ENCODE measurements at places on chromosomes 1 and 21.

DNA sequence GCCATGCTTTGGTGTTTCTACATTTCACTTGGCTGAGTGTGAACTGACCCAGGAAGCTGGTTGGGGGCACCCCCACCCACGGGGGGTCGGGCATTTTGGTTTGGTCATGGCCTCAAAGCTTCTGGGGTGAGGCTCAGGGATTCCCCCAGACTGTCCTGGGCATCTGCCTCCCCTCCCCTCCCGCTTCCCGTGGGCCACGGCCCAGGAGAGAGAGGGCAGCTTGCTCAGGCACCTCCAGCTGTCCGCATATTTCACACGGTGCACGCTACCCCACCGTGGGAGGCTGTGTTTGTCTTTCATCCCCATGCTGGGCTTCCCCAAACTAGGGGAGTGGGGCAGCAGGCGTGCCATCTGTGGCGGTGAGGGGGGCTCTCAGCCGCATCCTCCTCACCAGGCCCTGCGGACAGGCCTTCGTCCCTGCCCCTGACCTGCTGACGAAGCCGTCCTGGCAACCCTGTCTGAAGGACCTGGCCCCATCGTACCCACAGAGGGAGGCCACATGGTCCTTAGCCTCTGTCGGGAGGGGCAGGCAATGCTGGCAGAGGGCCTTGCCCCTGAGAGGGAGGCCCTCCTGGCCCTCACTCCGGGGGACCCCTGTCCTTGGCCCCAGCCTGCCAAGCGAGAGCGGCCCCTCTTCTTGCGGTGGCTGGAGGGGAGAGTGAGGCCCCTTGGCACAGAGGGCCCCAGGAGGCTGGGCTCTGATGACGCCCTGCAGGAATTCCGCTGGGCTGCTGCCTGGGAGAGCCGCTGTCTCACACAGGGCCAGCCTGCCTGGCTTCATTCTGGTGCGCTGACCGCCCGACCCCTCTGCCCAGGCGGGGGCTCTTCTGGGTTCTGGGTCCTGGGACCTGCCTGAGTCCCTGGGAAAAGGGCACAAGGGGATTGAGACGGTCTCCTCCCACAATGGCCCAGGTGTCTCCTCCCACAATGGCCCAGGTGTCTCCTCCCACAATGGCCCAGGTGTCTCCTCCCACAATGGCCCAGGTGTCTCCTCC lies 22.1 kb downstream of the TP73 start:
- peak; percentile 79 for DNase-seq

GRCh38 chr1:156706657-156707416 lies 1.5 kb upstream of the CRABP2 start:
- peak; percentile 32 for DNase-seq

DNA sequence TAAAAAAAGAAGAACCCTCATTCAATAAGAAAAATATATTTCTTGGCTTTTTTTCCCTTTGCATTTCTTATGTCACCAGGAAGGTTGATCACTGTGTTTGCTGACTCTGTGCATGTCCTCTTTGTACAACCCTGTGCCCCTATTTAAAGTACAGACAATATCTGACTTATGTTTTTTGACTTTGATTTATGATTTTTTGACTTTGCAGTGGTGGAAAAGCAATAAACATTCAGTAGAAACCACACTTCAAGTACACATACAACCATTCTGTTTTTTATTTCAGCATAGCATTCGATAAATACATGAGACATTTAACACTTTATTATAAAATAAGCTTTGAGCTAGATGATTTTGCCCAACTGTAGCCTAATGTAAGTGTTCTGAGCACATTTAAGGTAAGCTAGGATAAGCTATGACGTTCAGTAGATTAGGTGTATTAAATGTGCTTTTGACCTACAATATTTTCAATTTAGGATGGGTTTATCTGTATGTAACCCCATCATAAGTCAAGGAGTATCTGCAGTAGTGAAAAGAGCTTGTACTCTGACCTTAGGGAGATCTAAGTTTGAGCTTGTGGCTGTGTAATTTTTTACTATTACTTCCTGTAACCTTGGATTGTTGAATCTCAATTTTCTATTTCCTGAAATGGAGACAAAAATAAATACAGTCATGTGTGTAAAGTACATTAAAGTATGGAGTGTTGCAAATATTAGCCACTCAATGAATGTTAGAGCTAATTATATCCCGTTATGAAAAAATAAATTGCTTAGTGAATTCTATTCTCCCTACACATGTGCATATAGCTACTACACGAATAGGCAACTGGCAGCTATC lies 1.2 kb downstream of the RNASEL start:
- no peak for DNase-seq

- peak; percentile 46 for DNase-seq
Observed at GRCh38 chr1:1891349-1892078, 627 bp upstream of the GNB1 start.

GRCh38 chr1:153597206-153597605 lies 15.7 kb downstream of the S100A16 start:
- DNase-seq, result no peak

GRCh38 chr1:92085727-92086126 lies 5.6 kb downstream of the BTBD8 start:
- DNase-seq, result no peak

DNA sequence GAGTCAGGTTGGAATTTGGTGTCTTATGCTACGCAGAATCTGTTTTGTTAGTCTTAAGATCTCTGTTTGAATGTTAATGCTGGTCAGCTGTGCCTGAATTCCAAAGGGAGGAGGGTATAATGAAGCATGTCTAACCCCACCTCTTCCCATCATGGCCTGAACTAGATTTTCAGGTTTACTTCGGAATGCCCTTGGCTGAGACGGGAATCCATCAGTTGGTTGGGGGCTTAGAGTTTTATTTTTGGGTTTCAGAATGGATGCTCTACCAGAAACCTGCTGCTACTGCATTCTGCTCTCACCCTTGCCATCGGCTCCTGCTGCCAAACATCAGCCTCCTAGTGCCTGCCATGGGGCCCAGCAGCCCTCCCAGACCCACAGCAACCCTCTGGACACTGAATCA lies 24.1 kb upstream of the ETV3 start:
- no peak for DNase-seq

- DNase-seq, result no peak
Observed at GRCh38 chr1:151401125-151401788, 1.9 kb downstream of the PSMB4 start.

DNA sequence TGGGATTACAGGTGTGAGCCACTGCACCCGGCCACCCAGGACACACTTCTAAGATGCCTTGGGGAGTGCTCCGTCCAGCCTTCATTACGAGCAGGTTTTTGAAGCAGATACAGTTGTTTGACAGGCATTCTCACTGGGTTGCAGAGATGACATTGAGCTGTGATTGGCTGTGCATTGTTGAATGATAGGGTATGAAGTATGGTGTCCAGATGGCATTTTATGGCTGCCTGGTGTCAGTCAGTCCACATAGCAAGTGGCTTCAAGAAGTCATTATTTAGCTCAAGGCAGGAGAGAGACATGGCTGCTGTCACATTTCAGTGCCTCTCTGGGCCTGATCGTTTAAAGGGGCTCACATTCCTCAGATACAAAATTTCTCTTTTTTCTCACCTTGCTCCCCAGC lies 14.8 kb upstream of the PADI2 start:
- DNase-seq, result peak; percentile 70

DNA sequence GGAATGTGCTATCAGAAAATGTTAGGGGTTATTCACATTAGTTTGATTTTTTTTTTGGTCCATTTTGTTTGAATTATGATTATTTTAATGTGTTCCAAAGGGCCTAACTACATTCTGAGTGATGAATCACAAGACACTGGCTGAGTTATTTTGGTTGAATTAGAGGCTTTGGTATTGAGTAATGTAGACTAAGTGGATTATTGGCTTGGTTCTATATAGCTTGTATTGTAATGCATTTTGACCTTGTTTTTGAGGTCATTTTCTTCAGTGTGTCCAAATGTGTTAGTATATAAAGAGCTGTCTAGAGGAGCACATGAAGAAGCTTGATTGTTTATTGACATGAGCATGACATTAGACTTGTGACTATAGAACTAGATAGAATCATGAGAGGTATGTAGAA lies 3.4 kb downstream of the ZNF326 start:
- peak; percentile 3 for DNase-seq

DNA sequence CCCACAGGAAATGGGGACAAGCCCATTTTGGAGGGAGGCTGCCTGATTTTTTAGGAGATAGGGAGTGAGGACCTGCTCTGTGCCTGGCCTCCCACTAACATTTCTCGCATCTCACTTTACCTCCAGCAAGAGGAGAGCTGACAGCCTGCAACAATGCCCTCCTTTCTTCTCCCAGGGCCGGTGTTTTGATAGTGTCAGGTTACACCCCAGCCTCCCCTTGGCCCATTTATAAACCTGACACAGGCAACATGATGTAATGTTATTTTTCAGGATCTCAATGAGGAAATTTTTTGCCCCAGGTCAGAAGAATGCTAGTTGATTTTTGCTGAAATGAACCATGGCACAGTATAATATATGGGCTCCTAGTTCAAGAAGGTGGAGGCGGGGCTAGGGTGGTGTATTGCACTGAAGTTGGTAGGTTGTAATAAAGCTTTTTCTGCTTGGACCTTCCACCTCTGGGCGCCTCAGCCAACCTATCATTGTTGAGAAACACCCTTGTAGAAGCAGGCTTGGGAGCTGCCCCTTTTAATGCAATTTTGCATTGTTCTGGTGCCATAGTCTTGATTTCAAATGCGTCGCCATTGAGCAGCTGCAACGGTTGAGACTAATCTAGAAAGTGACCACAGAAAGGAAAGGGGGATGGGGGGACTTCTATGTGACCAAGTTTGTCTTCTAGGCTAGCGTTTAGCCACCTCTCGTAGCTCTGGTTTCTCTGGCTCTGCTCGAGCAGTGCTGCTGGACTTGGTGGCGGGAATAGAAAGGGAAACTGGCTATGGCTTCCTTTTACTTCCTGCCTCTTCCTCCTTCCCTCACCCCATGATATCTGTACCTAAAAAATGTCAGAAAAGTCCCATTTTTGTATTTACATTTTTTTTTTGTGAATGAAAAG lies 53.0 kb downstream of the PBX1 start:
- DNase-seq, result peak; percentile 98

GRCh38 chr1:111442457-111442856 lies 6.6 kb downstream of the WDR77 start:
- no peak for DNase-seq

- no peak for DNase-seq
Observed at GRCh38 chr1:91913018-91913417, 27.1 kb upstream of the TGFBR3 start.

- no peak for DNase-seq
Observed at GRCh38 chr1:12172042-12172851, 5.5 kb downstream of the TNFRSF1B start.

- no peak for DNase-seq
Observed at GRCh38 chr1:18921516-18922251, 19.3 kb upstream of the ALDH4A1 start.

GRCh38 chr1:174990382-174990999 lies 9.3 kb upstream of the CACYBP start:
- no peak for DNase-seq

DNA sequence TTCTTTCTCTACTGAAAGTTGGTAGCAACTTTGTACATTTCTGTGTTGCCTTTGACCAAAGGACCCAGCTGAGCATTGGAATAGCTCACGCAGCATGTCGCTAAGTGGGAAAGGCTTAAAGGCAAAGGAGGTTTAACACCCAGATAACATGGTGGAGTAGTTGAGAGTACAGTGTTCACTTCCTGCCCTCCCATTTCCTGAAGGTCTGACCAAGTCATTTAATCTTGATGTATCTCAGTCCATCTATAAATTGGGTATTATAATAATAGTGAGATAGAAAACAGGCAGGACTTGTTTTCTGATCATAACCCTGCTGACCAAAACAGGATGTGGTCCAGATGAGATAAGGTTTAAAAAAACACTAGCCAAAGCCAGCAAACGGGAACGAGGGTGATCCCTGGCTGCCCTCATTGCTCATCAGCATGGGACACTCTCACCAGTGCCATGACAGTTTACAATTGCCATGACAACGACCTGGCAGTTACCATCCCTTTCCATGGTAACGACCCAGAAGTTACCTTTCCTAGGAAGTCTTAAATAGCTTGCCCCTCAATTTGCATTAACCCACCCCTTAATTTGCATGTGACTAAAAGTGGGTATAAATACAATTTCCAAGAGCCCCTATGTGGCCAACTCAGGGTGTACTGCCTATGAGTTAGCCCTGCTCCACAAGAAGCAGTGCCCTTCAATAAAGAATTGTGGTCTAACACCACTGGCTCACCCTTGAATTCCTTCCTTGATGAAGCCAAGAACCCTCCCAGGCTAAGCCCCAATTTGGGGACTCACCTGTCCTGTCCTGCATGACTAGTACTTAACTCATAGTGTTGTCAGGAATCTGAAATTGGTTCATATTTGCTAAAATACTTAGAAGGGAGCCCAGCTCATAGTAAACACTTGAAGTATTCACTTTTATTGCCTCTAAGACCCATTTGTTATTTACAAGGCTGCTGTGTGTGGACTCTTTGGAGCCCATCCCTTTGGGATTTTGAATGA lies 28.4 kb upstream of the FHAD1 start:
- no peak for DNase-seq

GRCh38 chr1:170174395-170174794 lies 28.6 kb downstream of the NTMT2 start:
- DNase-seq, result no peak

DNA sequence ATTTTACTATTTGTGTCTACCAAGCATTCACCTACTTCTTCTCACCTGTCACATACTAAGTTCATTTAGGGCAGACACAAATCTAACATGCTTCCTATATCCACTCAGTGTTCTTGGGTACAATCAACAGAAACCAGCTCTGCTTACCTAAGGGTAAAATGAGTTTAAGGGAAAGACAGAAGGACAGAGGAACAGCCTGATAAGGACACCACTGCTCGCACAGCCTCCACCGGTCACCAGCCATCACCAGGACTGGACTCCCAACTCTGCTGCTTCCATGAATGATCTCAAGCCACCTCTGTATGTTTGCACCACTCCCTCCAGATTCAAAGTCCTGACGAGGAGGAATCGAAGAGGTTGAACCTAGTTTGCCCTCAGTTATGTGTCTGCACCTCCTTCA lies 72.4 kb downstream of the JAK1 start:
- DNase-seq, result no peak

DNA sequence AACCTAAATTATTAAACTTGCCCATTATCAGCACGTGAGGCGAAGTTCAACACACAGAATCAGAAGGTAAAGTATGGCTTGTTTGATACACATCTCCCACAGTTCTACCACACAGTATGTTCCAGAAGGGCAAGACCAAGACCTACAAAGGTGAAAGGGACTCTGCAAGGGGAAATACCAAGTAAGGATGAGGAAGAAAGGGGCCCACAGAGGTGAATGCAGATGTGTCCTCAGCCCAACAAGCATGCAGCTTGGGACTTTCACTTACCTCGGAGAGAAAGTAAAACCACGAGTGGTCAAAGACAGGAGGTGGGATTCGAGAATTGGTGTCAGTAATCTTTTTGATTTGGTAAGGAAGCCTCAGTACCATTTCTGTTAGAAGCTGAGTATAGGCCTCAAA lies 85.8 kb downstream of the UBR4 start:
- DNase-seq, result no peak
